Stimulated activated CD8-positive, alpha-beta memory T cell treated with anti-CD3 and anti-CD28 coated beads, Interleukin-15, amount 100 ng/mL, for 24 hours (primary cell): ENCODE measurements at places on chromosomes 3 and 15.

GRCh38 chr15:79918278-79918677 lies 21.5 kb upstream of the MTHFS start:
- no peak for DNase-seq

- DNase-seq: no peak
These were observed 8.4 kb upstream of the GSK3B start for GRCh38 chr3:120102674-120103073.

- DNase-seq: no peak
These were observed 22.2 kb downstream of the MRPS25 start for GRCh38 chr3:15042936-15043335.

DNA sequence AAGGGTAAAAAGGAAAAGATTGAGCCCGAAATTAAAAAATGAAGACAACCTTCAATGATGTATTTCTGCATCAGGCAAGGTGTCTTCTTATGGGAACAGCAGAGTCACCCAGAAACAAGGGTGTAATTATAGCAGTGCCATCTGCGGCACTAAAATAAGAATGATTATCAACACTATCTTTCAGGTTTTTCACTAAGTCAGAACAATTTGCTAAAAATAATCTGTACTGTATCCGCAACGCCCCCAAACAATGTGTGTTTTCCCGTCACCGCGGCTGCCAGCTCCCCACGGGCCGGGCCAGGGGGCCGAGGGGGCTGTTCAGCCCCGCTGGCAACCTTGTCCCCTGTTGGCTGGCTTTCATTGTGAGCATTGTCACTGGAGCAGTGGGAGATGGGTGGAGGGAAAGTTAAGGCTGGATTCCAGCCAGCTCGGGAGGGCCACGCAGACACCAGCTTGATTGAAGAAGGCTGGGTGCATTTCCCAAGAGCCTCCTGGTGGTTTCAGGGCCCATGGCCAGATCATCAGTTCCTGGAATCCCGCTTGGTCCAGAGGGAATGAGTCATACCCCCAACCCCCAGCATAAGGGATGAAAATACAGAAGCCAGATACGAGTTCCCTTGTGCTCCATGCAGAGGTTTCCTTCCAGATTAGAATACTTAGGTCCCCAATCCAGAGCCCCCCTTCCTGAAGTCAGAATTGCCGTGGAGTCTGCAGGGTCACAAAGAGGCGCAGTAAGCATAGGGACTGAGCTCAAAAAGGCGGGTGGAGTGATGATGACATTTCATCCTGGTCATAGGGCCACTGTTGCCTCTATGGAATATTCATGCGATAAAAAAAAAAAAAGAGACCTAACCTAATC lies 90.2 kb upstream of the KLF13 start:
- no peak for DNase-seq

- no peak for DNase-seq
These were observed 254.7 kb downstream of the SOX2 start for GRCh38 chr3:181966393-181966792.

- no peak for DNase-seq
These were observed 49.9 kb upstream of the IGSF11 start for GRCh38 chr3:119084371-119085069.
